ENCODE measurements at places on chromosomes 3 and 15.

- no peak overlapping the region for H3K4me3 ChIP-seq
- peaks cover 12% of the 10 kb centered on the region for H3K36me3 ChIP-seq
- H3K27me3 ChIP-seq = peaks cover 20% of the 10 kb centered on the region
- no peak for DNase-seq
Observed at GRCh38 chr3:10322352-10322710, 1.4 kb upstream of the SEC13 start.

DNA sequence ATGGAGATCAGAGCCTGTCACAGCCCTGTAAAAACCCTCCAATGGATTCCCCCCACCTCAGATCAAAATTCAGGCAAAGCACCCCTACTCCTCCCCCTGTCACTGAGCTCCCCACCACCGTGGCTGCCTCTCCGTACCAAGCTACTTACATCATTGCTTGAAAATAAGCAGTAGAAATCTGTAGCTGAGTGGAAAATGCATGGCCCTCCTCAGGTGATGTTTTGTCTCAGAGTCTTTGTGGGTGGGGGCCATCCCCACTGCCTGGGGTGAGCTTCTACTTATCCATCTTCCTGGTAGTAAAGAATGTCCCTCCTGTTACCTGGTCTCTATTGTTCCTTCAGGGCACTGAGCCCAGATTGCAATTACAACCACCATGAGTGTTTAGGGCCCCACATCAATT, 34.5 kb downstream of the SLCO2A1 start:
- no peak overlapping the region for H3K4me3 ChIP-seq
- H3K27me3 ChIP-seq = peaks cover 28% of the 10 kb centered on the region
- no peaks in the 10 kb centered on the region for H3K36me3 ChIP-seq
- H3K27ac ChIP-seq = no peak overlapping the region
- no peak for DNase-seq
- H3K4me1 ChIP-seq = no peaks in the 10 kb centered on the region

- H3K4me1 ChIP-seq = peaks cover 15% of the 10 kb centered on the region
- no peak for DNase-seq
- H3K27me3 ChIP-seq = no peaks in the 10 kb centered on the region
- peak overlapping the region; percentile 76 for H3K27ac ChIP-seq
- no peaks in the 10 kb centered on the region for H3K36me3 ChIP-seq
Observed at GRCh38 chr3:190118438-190118837, 2.3 kb downstream of the P3H2 start.

DNA sequence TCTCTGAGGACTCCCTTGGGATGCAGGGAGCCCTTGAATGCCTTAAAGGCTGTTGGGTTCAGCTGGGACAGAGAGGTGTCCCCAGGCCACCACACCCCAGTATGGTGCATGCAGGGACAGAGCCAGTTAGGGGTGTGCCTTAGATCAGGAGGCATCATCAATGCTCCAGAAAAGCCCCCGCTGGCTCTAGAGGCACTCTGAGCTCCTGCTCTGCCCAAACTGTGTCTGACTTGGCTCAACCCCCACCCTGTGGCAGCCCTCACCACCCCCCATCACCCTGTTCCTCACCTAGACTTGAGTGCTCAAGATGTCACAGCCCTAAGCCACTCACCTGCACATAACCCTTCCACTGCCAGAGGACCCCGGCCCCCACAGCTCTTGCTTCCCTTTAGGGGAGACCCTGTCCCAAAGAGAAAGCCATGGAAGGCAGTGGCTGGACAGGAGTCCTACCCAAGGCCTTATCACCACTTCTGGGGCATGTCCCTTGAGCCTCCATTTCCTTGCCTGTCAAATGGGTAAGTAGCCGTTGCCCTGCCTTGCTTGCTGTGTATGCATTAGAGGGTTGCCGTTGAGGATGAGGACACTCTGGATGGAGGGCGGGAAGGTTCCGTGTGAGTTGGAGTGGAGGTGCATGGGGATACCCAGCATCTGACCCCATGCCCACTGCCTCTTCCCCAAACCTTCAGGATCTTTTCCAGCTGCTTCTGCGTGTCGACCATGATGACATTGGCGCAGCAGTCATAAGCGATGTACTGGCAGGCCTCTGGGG, 41.4 kb downstream of the ACSBG1 start:
- H3K4me1 ChIP-seq = no peaks in the 10 kb centered on the region
- DNase-seq = no peak
- H3K36me3 ChIP-seq = no peaks in the 10 kb centered on the region
- peaks cover 42% of the 10 kb centered on the region for H3K27me3 ChIP-seq
- H3K27ac ChIP-seq = no peak overlapping the region

GRCh38 chr3:141955175-141955574, 78.7 kb downstream of the ATP1B3 start:
- no peaks in the 10 kb centered on the region for H3K27me3 ChIP-seq
- no peak overlapping the region for H3K4me3 ChIP-seq
- H3K36me3 ChIP-seq = peaks cover 34% of the 10 kb centered on the region
- no peak overlapping the region for H3K27ac ChIP-seq

GRCh38 chr15:40274350-40275274, 8.3 kb downstream of the ANKRD63 start:
- H3K4me1 ChIP-seq = peaks cover 15% of the 10 kb centered on the region
- H3K27me3 ChIP-seq = peaks cover 58% of the 10 kb centered on the region
- no peak overlapping the region for H3K4me3 ChIP-seq
- H3K27ac ChIP-seq = no peak overlapping the region
- peak; percentile 79 for DNase-seq

- peak; percentile 15 for DNase-seq
- no peaks in the 10 kb centered on the region for H3K4me1 ChIP-seq
Observed at GRCh38 chr15:39778021-39778420, 4.6 kb downstream of the FSIP1 start.

GRCh38 chr15:62726461-62726860, 316.1 kb upstream of the TPM1 start:
- DNase-seq = no peak
- H3K27ac ChIP-seq = no peak overlapping the region
- no peaks in the 10 kb centered on the region for H3K27me3 ChIP-seq
- peaks cover 77% of the 10 kb centered on the region for H3K36me3 ChIP-seq

GRCh38 chr3:135325096-135325495, 530.0 kb downstream of the EPHB1 start:
- H3K27ac ChIP-seq = no peak overlapping the region
- H3K4me3 ChIP-seq = no peak overlapping the region
- H3K36me3 ChIP-seq = no peaks in the 10 kb centered on the region
- DNase-seq = no peak

GRCh38 chr15:90553248-90553745, 23.6 kb downstream of the CRTC3 start:
- no peak overlapping the region for H3K4me3 ChIP-seq
- peaks cover 11% of the 10 kb centered on the region for H3K36me3 ChIP-seq
- H3K27me3 ChIP-seq = no peaks in the 10 kb centered on the region
- H3K27ac ChIP-seq = peak overlapping the region; percentile 37

GRCh38 chr3:184910664-184911063, 98.7 kb downstream of the VPS8 start:
- peaks cover 9% of the 10 kb centered on the region for H3K36me3 ChIP-seq
- H3K27me3 ChIP-seq = no peaks in the 10 kb centered on the region
- no peak for DNase-seq
- H3K27ac ChIP-seq = no peak overlapping the region
- no peak overlapping the region for H3K4me3 ChIP-seq

GRCh38 chr15:92146511-92147150, 247.1 kb upstream of the ST8SIA2 start:
- no peaks in the 10 kb centered on the region for H3K27me3 ChIP-seq
- H3K27ac ChIP-seq = no peak overlapping the region
- H3K36me3 ChIP-seq = peaks cover 9% of the 10 kb centered on the region
- no peak for DNase-seq

DNA sequence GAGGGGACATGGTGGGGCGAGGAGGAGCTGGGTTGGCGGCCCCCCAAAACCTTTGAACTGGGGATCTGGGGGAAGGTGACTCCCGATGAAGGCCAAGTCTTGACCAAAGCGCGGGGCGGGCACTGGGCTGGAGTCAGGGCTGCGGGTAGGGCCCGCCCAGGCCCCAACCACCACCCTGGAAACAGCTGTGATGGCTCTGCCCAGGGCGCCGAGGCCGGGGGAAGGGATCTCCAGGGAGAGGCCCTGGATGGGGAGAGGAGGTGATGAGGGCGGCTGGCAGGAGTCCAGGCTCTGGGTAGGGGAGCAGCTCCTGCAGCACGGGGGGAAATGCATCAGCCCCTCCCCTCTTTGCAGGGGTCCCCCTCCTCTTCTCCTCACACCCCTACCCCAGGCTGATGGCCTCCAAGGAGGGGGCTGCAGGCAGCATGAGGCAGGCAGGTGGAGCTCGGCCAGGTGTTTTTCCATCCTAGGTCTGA, 5.9 kb upstream of the C15orf39 start:
- H3K27ac ChIP-seq = no peak overlapping the region
- H3K36me3 ChIP-seq = no peaks in the 10 kb centered on the region
- no peak for DNase-seq
- H3K4me1 ChIP-seq = peaks cover 14% of the 10 kb centered on the region
- H3K27me3 ChIP-seq = peaks cover 83% of the 10 kb centered on the region

DNA sequence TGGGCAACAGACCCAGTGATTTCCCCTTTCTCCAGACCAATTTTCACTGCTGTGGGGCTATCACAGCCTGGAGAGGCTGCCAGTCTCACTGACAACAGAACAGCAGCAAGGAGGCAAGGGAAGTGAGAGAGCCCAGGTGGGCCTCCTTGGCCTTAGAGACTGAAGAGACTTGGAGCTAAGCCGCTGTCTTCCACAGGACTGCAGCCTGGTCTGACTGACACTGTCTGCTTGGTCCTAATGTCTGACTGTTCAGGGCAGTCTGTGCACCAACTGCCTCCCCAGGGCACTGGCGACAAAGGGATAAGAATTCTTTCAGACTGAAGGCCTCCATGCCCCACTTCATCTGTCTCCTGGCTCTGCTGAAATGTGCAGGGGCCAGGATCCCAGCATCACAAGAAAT, 11.5 kb downstream of the POMGNT2 start:
- H3K36me3 ChIP-seq = no peaks in the 10 kb centered on the region
- H3K27ac ChIP-seq = no peak overlapping the region
- no peak overlapping the region for H3K4me3 ChIP-seq

GRCh38 chr3:180989291-180990163, at the start of gene DNAJC19:
TSS of gene DNAJC19 (minus strand) at chr3:180989736. CDS start at chr3:180989602, 134 bp downstream.
- DNase-seq = peak; percentile 98
- H3K36me3 ChIP-seq = peaks cover 30% of the 10 kb centered on the region
- H3K4me3 ChIP-seq = peak within 1 kb of the TSS; percentile 95

- H3K4me1 ChIP-seq = peaks cover 8% of the 10 kb centered on the region
- H3K4me3 ChIP-seq = no peak overlapping the region
- no peak overlapping the region for H3K27ac ChIP-seq
- H3K27me3 ChIP-seq = peaks cover 3% of the 10 kb centered on the region
- H3K36me3 ChIP-seq = no peaks in the 10 kb centered on the region
Observed at GRCh38 chr15:59406446-59406845, 31.5 kb upstream of the FAM81A start.

GRCh38 chr3:65723985-65724384, 314.7 kb downstream of the MAGI1 start:
- DNase-seq = no peak
- H3K4me3 ChIP-seq = no peak overlapping the region
- H3K36me3 ChIP-seq = no peaks in the 10 kb centered on the region
- H3K4me1 ChIP-seq = no peaks in the 10 kb centered on the region
- H3K27ac ChIP-seq = no peak overlapping the region
- no peaks in the 10 kb centered on the region for H3K27me3 ChIP-seq

DNA sequence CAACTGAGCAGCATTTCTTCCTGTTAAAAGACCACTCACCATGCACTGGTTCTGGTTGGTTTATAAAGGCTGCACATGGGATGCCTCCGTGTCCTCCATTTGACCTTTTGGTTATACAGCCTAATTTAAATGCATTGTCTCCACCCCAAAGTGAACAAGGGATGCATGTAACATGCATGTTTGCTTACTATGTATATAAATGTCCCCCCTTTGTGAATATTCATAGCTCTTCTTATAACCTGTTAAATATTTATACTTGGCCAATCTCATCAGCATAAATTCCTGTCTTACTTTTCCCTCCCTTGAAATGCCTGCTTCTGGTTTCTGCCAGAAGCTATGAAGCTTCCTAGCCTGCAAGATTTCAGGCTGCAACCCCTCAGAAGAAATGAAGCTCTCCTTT, 27.4 kb downstream of the TARS3 start:
- DNase-seq = no peak
- H3K27me3 ChIP-seq = no peaks in the 10 kb centered on the region
- no peak overlapping the region for H3K4me3 ChIP-seq
- H3K36me3 ChIP-seq = peaks cover 81% of the 10 kb centered on the region
- H3K4me1 ChIP-seq = peaks cover 2% of the 10 kb centered on the region

- no peak overlapping the region for H3K27ac ChIP-seq
- H3K4me1 ChIP-seq = no peaks in the 10 kb centered on the region
- H3K27me3 ChIP-seq = no peaks in the 10 kb centered on the region
- DNase-seq = no peak
- no peaks in the 10 kb centered on the region for H3K36me3 ChIP-seq
Observed at GRCh38 chr3:90025019-90025418, 917.6 kb downstream of the EPHA3 start.

GRCh38 chr3:72446218-72447058, 401.8 kb downstream of the SHQ1 start:
- H3K27me3 ChIP-seq = peaks cover 1% of the 10 kb centered on the region
- H3K27ac ChIP-seq = peak within 1 kb of the TSS; percentile 25
- H3K36me3 ChIP-seq = no peaks in the 10 kb centered on the region
- peak; percentile 57 for DNase-seq
- H3K4me3 ChIP-seq = peak within 1 kb of the TSS; percentile 87
- H3K4me1 ChIP-seq = peaks cover 11% of the 10 kb centered on the region

GRCh38 chr3:51391075-51391565, at the start of gene RBM15B:
TSS of gene RBM15B (plus strand) at chr3:51391285. CDS start at chr3:51391400, 115 bp downstream.
- peaks cover 50% of the 10 kb centered on the region for H3K4me1 ChIP-seq
- H3K27ac ChIP-seq = peak within 1 kb of the TSS; percentile 66
- peak; percentile 96 for DNase-seq
- H3K36me3 ChIP-seq = peaks cover 74% of the 10 kb centered on the region

GRCh38 chr3:82410366-82410765, 648.9 kb upstream of the GBE1 start:
- no peaks in the 10 kb centered on the region for H3K4me1 ChIP-seq
- H3K27me3 ChIP-seq = no peaks in the 10 kb centered on the region
- H3K27ac ChIP-seq = no peak overlapping the region
- no peaks in the 10 kb centered on the region for H3K36me3 ChIP-seq
- no peak for DNase-seq

GRCh38 chr3:133112666-133113065, 74.5 kb downstream of the TMEM108 start:
- H3K4me3 ChIP-seq = no peak overlapping the region
- no peaks in the 10 kb centered on the region for H3K36me3 ChIP-seq
- no peaks in the 10 kb centered on the region for H3K4me1 ChIP-seq

- H3K4me3 ChIP-seq = no peak overlapping the region
- no peak overlapping the region for H3K27ac ChIP-seq
- peaks cover 8% of the 10 kb centered on the region for H3K27me3 ChIP-seq
- H3K4me1 ChIP-seq = peaks cover 7% of the 10 kb centered on the region
- DNase-seq = no peak
Observed at GRCh38 chr3:197008436-197009209, 21.0 kb downstream of the MELTF start.

DNA sequence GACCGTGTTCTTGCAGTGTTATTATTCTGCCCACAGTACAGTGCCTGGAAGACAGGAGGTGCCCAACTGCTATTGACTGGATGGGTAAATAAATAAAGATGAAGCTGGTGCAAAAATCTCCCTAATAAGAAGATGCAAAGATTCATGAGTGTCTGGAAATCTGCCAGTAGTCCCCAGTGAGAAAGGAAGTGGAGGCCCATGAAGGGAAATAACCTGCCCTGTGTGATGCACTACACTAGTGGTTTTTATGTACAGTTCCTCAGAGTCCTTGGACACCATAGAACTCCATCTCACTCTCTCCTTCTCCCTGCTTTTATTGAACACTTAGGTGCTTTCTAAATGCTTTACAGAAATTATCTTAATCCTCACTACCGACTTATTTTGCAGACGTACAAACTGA, 8.3 kb upstream of the SUCLG2 start:
- H3K4me1 ChIP-seq = no peaks in the 10 kb centered on the region
- H3K27me3 ChIP-seq = no peaks in the 10 kb centered on the region
- no peaks in the 10 kb centered on the region for H3K36me3 ChIP-seq
- no peak overlapping the region for H3K27ac ChIP-seq
- no peak overlapping the region for H3K4me3 ChIP-seq
- no peak for DNase-seq
